SK-N-MC (cell line): ENCODE measurements at places on chromosomes 7 and 10.

- DNase-seq = no peak
Observed at GRCh38 chr7:155209478-155210319, 88.0 kb upstream of the INSIG1 start.

- no peak for DNase-seq
Observed at GRCh38 chr10:93280699-93281366, 201.3 kb downstream of the MYOF start.

DNA sequence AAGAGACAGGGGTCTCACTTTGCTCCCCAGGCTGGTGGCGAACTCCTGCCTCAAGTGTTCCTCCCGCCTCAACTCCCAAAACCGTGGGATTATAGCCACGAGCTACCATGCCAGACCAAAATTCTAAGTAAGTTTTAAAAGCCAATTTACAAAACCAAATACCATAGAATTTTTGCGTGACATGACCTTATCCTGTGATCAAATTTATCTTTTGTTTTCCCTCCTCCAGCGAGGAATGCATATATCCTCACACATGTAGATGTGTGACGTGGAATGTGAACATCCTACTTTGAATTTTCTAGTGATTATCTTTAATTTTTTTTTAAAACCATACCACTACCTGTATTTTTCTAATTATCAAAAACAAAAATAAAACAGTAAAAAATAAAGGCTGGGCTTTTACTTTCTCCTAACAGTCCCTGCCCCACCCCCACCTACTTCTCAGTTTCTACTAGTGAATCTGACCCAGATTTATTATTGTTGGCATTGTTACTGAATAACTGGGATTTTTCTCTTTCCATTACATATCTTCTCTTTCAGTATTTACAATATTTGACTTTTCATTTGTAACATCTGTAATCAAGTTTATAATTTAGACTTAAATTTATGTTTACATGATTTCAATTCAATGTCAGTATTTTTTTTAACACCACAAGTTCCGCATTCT lies 26.0 kb downstream of the CYTH3 start:
- DNase-seq = no peak

DNA sequence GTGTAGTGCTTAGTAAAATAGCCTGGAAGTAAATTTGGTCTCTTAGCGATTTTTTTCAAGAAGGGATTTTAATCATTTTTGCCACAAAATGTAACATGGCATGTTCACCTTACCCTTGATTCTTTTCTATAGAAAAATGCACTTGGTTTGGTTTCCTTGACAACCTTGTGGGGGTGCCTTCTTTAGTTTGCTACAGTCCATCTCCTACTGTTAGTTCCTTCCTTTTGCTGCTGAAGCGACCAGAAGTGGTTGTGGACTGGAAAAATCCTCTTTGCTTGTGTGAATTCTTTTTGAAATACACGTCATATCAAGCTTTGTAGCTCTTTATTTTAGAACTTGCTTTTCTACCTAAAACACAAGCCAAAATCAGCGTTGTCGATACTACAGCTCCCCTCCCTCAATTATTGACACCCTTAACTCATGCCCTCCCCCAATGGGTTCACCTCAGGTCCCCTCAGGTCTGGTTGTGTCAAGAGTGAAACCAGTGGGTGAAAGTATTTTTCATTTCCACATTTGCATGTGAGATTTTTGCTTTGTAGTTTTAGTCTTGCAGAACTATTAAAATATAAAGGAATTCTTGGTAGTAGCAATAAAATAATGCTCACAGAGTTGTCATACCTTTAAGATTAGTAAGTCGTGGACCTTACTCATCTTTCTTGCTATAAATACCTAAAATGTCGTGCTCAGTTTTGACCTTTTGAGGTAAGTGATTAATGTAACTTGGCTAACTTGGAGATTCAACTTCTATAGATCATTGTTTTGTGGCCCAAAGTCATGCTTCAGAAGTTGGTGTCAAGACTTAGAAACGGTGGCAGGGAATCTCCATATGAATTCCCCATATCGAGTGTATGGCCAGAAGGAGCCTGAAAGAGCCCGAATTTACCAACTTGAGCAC lies 1.5 kb downstream of the ACTR3B start:
- DNase-seq = no peak

DNA sequence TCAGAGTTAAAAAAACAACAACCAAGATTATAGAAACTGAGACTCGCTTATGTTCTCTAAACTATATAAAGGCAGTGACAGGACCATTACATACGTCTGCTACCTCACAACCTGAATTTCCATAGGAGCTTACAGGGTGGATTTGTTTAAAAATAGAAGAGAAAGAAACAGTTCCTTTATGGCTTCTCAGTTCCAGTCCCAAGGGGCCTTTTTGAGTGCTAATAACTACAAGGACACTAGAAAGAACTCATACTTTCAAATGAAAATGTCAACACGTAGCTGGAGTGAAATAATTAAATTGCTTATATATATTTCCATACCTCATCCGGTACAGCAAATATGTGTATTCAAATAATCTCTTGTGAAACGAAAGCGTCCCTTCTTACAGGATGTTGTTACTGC lies 19.7 kb downstream of the TSPAN12 start:
- DNase-seq = no peak

DNA sequence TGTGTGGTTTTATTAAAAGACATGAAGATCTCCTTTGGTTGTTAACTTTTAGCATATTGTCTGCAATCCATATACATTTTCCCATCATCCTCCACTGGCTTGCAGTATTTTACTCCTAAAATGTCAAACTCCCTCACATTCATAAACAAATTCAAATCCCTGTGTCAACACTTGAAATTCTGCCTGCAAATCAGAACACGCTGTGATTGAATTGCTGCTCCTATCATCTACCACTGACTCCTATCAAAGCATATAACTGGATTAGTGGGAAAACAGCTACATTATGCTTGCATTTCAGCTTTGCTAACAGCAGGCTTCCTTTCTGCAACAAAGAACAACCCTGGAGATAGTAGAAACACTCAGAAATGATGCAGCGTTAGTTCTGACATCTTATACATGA lies 281.8 kb upstream of the HGF start:
- no peak for DNase-seq

- DNase-seq = no peak
Observed at GRCh38 chr10:77647543-77648293, 10.1 kb upstream of the KCNMA1 start.

DNA sequence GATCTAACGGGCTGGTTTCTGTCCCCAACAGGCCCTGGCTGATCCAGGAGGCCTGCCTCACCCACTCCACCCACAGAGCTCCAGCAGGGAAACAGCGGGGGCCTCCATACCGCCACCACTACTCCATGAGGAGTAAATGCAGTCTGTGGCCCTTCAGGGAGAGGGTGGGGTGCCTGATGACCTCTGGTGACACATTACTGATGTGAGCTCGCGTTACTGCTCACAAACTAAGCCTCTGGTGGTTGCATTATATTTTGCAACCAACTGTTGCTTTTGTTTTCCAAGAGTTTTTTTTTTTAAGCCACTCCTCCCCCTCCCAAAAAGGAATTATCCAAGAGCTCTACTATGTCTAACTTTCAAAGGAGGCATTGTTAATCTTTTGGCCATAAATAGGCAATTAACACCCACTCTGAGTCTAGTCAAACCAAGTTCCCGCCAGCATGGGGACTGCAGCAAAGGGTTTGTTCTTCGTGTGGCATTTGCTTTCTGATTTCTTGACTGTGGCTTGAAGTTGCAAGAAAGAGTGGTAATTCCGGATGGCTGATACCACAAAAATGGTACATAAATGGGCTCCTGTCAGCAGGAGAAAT lies 72.6 kb downstream of the FAM53B start:
- DNase-seq = no peak

- no peak for DNase-seq
Observed at GRCh38 chr10:96244354-96244753, 27.0 kb downstream of the BLNK start.

DNA sequence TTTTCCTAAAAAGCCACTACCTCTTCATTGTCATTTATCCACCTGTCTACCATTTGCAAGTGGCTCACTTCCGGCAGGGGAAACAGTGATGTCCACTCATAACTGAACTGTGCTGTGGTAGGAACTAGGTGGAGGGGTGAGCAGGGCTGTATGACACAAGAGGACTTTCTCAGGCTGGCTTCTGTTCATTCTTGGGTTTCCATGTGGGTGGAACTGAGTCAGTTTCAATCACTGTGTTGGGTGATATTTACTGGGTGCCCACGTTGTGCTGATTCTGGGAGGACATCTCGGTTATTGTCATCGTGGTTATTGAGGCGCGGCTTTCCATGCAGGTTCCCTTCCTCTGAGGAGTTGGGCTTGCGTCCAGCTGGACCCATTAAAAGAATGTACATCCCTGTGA lies 38.8 kb downstream of the RAMP3 start:
- DNase-seq = no peak

DNA sequence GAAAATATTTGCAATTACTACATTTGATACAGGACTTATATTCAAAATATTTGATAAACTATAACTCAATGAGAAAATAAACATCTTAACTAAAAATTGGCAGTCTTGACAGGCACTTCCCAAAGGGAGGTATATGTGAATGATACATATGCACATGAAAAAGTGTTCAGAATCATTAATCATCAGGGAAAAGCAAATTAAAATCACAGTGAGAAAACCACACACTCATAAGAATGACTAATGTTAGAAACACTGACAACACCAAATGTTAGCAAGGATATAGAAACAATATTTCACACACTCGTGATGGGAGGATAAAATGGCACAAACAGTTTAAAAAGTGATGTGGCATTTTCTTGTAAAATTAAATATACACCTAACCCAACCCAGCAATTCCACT lies 4.1 kb upstream of the VPS26A start:
- no peak for DNase-seq
